ENCODE measurements at places on chromosomes 3 and 15. TPM values are rescaled to one million over a fixed set of nuclear protein-coding genes. Genes with fewer than 3 reads are reported as not detected.

GRCh38 chr3:83092521-83093221 lies 1331.2 kb upstream of the GBE1 start:
- no peak overlapping the region for H3K27ac ChIP-seq
- no peak overlapping the region for H3K4me3 ChIP-seq
- no peak for DNase-seq
- no peaks in the 10 kb centered on the region for H3K27me3 ChIP-seq

DNA sequence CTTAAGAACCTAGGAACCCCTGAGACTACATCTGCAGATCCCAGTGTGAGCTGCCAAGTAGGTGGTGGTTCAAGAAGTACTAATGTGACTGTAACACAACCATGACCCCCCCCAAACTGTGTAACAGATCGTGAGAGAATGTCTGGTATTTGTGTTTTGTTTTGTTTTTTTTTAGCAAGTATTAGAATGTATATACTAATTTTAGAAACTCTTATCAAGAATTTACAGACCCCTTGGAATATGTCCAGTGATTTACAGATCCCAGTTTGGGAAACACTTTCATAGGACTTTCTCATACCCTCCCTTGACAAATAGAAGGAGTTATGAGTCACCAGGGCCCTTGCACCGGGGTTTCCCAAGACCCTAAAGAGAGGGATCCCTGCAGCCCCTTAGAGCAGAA lies 79.8 kb downstream of the SEMA5B start:
- DNase-seq: no peak
- H3K27me3 ChIP-seq: peaks cover 3% of the 10 kb centered on the region
- no peaks in the 10 kb centered on the region for H3K36me3 ChIP-seq
- H3K4me1 ChIP-seq: peaks cover 7% of the 10 kb centered on the region

DNA sequence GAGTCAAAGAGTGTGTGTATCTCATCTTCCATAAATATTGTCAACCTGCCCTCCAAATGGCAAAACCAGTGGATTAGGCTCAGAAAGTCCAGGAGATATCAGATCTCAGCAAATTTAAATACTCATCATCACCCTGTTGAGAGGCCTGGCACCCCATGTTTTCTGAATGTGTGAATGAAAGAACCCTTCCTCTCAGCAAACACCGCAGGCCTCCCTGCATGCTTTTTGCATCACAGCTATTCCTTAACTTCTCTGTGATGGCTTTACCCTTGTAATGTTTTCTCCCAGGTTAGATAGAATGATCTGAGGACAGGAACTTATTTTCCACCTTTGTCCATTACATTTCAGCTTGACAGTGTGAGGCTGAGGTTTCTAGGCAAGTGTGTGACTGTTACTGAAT lies 43.6 kb upstream of the NMNAT3 start:
- no peaks in the 10 kb centered on the region for H3K27me3 ChIP-seq
- H3K36me3 ChIP-seq: no peaks in the 10 kb centered on the region
- no peak overlapping the region for H3K4me3 ChIP-seq

- H3K27ac ChIP-seq: no peak overlapping the region
- no peak for DNase-seq
- H3K4me1 ChIP-seq: no peaks in the 10 kb centered on the region
- no peak overlapping the region for H3K4me3 ChIP-seq
- H3K27me3 ChIP-seq: no peaks in the 10 kb centered on the region
- no peaks in the 10 kb centered on the region for H3K36me3 ChIP-seq
Observed at GRCh38 chr3:74537164-74537563, 77.3 kb downstream of the CNTN3 start.

The SPPL2A gene
- total RNA-seq: 120 TPM

Measured in natural killer cell (primary cell).